Ovary (tissue), 10 donors: ENCODE measurements at places on chromosomes 5 and 9. TPM values are rescaled to one million over a fixed set of nuclear protein-coding genes. Genes with fewer than 3 reads are reported as not detected.
A peak's percentile ranks its signal among the peaks of the same experiment; 100 is the strongest.

Gene OTULINL
- 9.3 TPM for total RNA-seq

Gene TXNDC15
- 70.9 TPM for total RNA-seq

Gene CYSRT1
- total RNA-seq = not detected

Gene PHYHD1
- 40.0 TPM for total RNA-seq

Gene AGXT2
- total RNA-seq = not detected

Gene DCP2
- 40.6 TPM for total RNA-seq

Gene TRPM3
- total RNA-seq = 3.3 TPM

Gene SLC46A2
- total RNA-seq = not detected

Gene BARX1
- total RNA-seq = not detected

Gene LCN15
- not detected for total RNA-seq

Gene DMRT2
- not detected for total RNA-seq

Gene PDGFRB
- 243 TPM for total RNA-seq

Gene CDKN2B
- 3.3 TPM for total RNA-seq

Gene SLC6A3
- total RNA-seq = 0.27 TPM

Gene NUP214
- 49.2 TPM for total RNA-seq

Gene ZNF879
- total RNA-seq = 2.5 TPM

GRCh38 chr5:111706345-111706744 lies 50.6 kb downstream of the NREP start:
- no peak overlapping the region for H3K27ac ChIP-seq
- no peak for DNase-seq
- no peaks in the 10 kb centered on the region for H3K27me3 ChIP-seq

DNA sequence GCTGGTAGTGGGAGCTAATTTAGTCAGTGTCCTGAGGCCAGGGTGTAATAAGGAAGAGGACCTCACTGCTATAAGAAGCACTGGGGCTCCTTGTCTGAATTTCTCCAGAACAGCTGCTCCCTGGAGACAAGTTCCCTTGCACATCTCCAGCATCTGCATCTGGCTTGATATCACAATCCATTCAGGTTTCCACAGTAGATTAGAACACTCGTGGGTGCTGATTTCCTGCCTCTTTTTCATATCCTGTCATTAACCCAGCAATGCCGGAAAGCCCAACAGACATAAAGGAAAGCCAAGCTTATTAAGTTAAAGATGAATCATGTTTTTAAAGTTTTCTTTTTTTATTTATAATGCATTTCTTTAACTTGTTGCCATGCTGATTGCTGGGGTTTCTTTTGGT lies 232.3 kb upstream of the WWC1 start:
- no peaks in the 10 kb centered on the region for H3K27me3 ChIP-seq
- H3K36me3 ChIP-seq = no peaks in the 10 kb centered on the region
- H3K27ac ChIP-seq = no peak overlapping the region

DNA sequence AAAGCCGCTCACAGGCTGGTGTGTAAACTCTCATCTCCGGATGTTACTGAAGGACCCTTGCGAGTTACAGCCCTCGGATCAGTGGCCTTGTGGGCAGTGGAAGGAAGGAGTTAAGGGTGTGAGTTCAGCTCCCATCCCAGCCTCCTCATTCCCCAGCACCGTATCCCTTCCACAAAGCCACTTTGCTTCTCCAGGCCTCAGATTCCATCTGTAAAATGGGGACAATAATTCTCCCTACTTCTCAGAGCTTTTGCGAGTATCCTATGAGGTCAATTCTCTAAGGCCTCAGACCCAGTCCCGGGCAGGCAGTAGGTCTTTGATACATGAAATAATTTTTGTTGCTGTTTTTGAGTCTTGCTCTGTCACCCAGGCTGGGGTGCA lies 141.3 kb downstream of the C9orf50 start:
- peak overlapping the region; percentile 100 for H3K27ac ChIP-seq
- DNase-seq = no peak
- no peaks in the 10 kb centered on the region for H3K27me3 ChIP-seq
- H3K36me3 ChIP-seq = no peaks in the 10 kb centered on the region

- no peak for DNase-seq
- no peak overlapping the region for H3K27ac ChIP-seq
- H3K36me3 ChIP-seq = no peaks in the 10 kb centered on the region
- no peaks in the 10 kb centered on the region for H3K27me3 ChIP-seq
- no peak overlapping the region for H3K4me3 ChIP-seq
- no peaks in the 10 kb centered on the region for H3K4me1 ChIP-seq
These were observed 85.3 kb downstream of the SPATA31D1 start for GRCh38 chr9:82073551-82074543.

DNA sequence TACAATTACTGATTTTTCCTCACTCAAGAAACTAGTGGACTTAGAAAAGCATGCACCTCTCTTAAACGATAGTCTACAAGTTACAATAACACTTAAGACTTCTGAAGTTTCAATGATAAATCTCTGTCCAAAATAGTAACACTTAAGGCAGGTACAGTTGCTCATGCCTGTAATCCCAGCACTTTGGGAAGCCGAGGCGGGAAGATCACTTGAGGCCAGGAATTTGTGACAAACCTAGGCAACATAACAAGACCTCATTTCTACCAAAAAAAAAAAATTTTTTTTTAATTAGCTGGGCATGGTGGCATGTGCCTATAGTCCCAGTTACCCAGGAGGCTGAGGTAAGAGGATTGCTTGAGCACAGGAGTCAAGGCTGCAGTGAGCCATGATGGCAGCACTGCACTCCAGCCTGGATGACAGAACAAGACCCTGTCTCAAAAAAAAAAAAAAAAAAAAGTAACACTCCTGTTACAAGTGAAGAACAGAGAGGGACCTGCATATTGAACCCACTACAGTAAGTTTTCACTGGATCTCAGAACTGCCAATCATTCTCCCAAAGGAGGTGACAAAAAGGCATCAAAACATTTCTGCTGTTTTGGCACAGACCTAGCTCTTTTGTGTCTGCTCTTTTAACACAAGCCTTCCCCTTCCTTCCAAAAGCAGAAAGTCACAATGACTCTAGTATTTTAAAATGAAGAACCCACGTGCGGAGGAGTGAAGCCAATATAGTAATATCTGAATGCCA lies 3.5 kb downstream of the ABITRAM start:
- H3K27ac ChIP-seq = no peak overlapping the region
- peaks cover 2% of the 10 kb centered on the region for H3K4me1 ChIP-seq
- no peaks in the 10 kb centered on the region for H3K27me3 ChIP-seq
- H3K36me3 ChIP-seq = no peaks in the 10 kb centered on the region

GRCh38 chr9:89606624-89607311 lies 2.0 kb downstream of the GADD45G start:
- H3K27me3 ChIP-seq = no peaks in the 10 kb centered on the region
- H3K27ac ChIP-seq = no peak overlapping the region
- DNase-seq = peak; percentile 55
- peaks cover 6% of the 10 kb centered on the region for H3K4me1 ChIP-seq
- peak overlapping the region; percentile 74 for H3K4me3 ChIP-seq

GRCh38 chr9:35395076-35395705 lies 94.7 kb upstream of the RUSC2 start:
- H3K27me3 ChIP-seq = no peaks in the 10 kb centered on the region
- no peaks in the 10 kb centered on the region for H3K36me3 ChIP-seq
- no peaks in the 10 kb centered on the region for H3K4me1 ChIP-seq
- H3K27ac ChIP-seq = no peak overlapping the region
- DNase-seq = no peak

- no peak overlapping the region for H3K4me3 ChIP-seq
- no peak for DNase-seq
- peaks cover 2% of the 10 kb centered on the region for H3K4me1 ChIP-seq
- no peaks in the 10 kb centered on the region for H3K27me3 ChIP-seq
- H3K27ac ChIP-seq = no peak overlapping the region
These were observed 20.6 kb upstream of the CRB2 start for GRCh38 chr9:123335193-123335985.

DNA sequence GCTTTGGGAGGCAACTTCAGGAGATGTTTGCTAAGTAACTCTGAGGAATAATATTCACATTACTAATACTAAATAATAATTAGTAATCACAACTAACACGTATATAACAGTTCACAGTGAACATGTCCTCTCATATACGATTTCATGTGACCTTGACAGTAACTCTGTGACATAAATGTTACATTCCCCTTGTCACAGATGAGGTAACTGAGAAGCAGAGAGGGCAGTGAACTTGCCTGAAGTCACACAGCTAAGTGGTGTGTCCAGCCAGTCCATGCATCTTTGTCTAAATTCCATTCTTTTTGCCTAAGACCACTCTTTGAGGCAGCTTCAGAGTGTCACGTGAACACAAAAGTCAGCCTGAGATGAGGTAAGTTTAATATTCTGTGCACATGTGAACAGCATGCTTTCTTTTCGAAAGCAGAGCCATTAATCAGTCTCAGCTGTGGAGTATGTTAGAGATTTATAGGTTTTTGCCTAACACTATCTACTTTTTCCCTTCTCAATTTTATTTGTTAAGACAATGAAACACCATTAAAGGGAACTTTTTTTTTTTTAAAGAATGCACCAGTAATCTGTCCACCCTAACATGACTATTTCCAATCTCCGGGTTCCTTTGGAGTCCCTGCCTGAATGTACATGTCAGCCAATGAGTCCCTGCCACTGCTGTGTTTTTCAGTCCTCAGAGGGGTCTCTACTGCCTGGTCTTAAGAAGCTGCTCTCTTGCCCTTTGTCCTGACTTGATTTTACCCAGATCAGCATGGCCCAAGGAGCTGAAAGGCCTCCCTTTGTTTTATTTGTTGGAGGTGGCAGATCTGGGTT lies 43.5 kb downstream of the SH3PXD2B start:
- no peak for DNase-seq
- H3K36me3 ChIP-seq = no peaks in the 10 kb centered on the region
- H3K27me3 ChIP-seq = no peaks in the 10 kb centered on the region

DNA sequence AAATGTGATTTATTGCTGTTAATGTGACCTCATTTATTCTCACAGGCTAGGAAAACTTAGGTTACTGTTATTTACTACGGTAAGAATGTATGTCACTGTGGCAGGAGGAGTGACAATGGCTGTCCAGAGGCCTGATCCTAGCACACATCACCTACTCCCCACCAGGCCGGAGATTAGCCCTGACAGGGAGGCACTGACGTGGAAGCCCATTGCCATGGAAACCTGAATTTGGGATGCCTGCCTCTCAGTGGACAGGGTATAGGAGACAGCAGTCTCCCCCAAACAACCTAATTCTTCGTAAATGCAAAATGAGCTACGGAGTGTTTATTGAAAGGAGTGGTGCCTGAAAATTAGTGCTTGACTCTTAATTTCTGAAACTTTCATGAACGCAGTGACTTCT lies 87.6 kb upstream of the SMARCA2 start:
- no peak for DNase-seq
- no peaks in the 10 kb centered on the region for H3K36me3 ChIP-seq
- no peaks in the 10 kb centered on the region for H3K4me1 ChIP-seq
- H3K27ac ChIP-seq = no peak overlapping the region
- H3K27me3 ChIP-seq = no peaks in the 10 kb centered on the region
- no peak overlapping the region for H3K4me3 ChIP-seq

DNA sequence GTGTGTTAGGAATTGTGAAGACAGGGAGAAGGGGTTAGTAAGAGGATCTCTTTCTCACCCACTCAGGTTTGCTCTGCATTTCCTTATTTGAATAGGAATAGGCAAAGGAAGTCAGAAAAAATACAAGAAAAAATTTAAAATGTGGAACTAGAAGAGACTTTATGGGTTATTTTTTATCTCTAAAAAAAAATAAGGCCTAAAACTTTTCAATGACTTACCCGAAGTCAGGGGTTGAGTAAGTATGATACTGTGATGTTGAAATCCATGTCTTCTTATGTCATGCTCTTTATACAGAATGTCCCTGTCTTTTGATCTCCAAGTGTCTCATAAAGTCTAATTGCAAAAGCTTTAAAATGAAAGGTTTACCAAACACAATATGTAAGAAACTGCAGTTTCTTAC lies 148.3 kb upstream of the PIK3R1 start:
- H3K27ac ChIP-seq = no peak overlapping the region
- H3K36me3 ChIP-seq = no peaks in the 10 kb centered on the region
- no peak overlapping the region for H3K4me3 ChIP-seq
- no peak for DNase-seq
- peaks cover 2% of the 10 kb centered on the region for H3K4me1 ChIP-seq
- no peaks in the 10 kb centered on the region for H3K27me3 ChIP-seq

DNA sequence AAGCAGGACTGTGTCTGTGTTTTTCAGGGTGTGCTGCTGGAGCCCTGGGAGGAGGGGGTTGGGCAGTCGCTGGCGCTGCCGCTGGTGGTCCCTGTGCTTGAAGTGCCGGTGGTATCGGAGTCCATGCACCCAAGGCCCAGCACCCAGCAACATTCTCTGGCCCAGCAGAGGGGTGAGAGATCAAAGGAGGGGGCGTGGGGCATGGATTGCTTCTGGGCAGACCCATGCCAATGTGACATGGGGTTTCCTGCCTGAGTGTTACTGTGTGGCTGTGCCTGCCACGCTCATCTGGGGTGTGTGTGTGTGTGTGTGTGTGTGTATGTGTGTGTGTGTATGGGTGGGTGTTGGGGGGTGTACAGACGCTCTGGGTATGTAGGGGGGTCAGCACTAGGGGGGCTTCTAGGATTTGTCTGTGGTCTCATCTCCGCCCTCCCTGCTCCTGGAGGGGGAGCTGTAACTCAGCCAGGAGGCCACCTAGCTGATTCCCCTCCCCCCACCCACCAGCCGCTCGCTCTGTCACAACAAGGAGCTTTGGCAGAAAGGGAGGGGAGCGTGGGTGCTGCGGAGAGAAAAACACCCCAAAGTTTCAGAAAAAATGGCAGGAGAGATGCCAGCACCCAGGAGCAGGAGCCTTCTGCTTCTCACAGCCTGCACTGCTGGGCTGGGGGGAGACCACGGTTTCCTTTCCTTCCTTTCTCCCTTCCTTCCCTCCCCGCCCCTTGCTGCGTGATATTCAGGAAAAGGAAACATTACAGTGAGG lies 35.9 kb upstream of the HSPA9 start:
- H3K4me1 ChIP-seq = peaks cover 13% of the 10 kb centered on the region
- H3K27me3 ChIP-seq = no peaks in the 10 kb centered on the region
- peak; percentile 45 for DNase-seq
- H3K36me3 ChIP-seq = no peaks in the 10 kb centered on the region
- no peak overlapping the region for H3K4me3 ChIP-seq

GRCh38 chr5:68343421-68343826 lies 127.9 kb downstream of the PIK3R1 start:
- no peaks in the 10 kb centered on the region for H3K4me1 ChIP-seq
- DNase-seq = no peak
- no peaks in the 10 kb centered on the region for H3K27me3 ChIP-seq

GRCh38 chr5:65108786-65109743 lies 340.3 kb downstream of the CWC27 start:
- DNase-seq = no peak
- H3K4me3 ChIP-seq = no peak overlapping the region
- H3K36me3 ChIP-seq = no peaks in the 10 kb centered on the region
- H3K27me3 ChIP-seq = no peaks in the 10 kb centered on the region
- no peak overlapping the region for H3K27ac ChIP-seq

- H3K36me3 ChIP-seq = no peaks in the 10 kb centered on the region
- DNase-seq = no peak
- no peaks in the 10 kb centered on the region for H3K27me3 ChIP-seq
- H3K4me3 ChIP-seq = no peak overlapping the region
These were observed 26.9 kb upstream of the CEMIP2 start for GRCh38 chr9:71795097-71795813.

GRCh38 chr5:172779691-172780341 lies 8.8 kb upstream of the DUSP1 start:
- DNase-seq = no peak
- H3K4me3 ChIP-seq = no peak overlapping the region
- no peak overlapping the region for H3K27ac ChIP-seq
- no peaks in the 10 kb centered on the region for H3K4me1 ChIP-seq
